Epithelial cell of prostate (primary cell): ENCODE measurements at places on chromosomes 13 and 19.

DNA sequence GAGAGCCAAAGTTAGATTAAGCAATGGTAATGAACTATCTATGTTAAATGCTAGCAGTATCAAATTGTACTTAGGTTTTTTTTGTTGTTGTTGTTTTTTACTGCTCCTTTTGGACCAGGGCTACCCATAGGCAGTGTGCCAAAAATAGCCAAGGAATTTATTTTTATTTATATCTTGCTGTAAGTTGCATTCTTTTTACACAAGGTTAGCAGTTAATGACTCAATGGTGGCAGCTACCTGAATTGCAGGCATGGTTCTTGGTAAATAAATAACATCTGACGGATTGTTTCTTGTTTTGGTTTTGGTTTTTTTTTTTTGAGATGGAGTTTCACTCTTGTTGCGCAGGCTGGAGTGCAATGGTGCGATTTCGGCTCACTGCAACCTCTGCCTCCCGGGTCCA is 194.8 kb upstream of the TSC22D1 start:
- DNase-seq, result no peak

- no peak for DNase-seq
Measured at GRCh38 chr13:113874579-113875428, 10.9 kb upstream of the GAS6 start.

GRCh38 chr13:104984296-104984818 is 1551.1 kb downstream of the EFNB2 start:
- no peak for DNase-seq

DNA sequence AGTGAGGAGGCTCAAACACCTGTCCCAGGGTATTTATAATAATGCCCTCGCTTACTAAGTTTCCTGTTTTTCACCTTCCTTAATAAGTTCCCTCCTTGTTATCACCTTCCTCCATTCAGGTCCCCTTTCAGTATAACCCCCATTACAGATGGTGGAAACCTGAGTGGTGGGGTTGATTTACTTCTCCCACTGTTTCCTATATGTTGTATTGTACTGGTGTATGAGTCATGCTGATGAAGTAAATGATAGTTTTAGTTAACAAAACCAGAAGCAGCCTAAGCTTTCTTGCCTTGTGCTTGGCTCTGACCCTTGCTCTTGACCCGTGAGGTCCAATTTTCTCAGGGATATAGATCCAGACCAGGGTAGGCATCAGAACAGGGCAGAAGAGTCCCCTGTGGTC is 22.3 kb upstream of the TNFSF11 start:
- DNase-seq, result no peak

DNA sequence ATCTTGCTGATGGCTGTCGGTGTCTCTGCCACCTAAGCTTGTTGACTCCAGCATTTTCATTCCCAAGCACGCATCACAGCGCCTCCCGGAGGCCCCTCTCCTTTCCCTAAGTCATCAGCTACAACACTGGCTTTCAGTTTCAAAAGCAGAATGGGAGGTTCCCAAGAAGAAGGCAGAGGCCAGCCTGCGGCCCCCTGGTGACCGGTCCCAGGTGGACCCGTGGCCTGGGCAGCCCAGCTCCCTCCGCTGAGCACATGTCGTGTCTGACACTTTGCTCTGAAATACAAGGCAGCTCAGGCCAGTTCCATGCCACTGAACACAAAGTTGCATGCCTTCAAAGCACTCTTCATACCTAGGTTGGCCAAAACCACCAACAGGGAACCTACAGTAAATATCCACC is 8.5 kb downstream of the MLLT1 start:
- DNase-seq, result no peak

DNA sequence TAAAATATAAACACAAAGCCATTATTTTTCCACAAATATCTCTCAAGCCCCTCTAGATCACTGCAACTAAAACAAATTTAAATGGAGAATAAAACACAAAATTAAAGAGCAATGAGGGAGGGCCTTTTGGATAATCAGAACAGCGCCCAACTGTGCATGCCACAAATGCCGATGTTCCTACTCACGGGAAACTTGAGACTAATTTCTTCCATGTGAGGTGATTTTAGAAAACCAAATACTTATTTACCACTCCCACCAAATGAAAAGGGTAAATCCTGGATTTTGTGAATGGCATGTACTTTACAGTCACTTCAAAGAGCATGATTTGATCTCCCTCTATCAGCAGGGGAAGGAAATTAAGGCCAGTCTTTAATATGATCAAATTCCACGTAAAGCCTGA is 74.8 kb downstream of the SLC7A1 start:
- no peak for DNase-seq

- no peak for DNase-seq
Measured at GRCh38 chr19:47022140-47022536, 2.5 kb downstream of the NPAS1 start.

DNA sequence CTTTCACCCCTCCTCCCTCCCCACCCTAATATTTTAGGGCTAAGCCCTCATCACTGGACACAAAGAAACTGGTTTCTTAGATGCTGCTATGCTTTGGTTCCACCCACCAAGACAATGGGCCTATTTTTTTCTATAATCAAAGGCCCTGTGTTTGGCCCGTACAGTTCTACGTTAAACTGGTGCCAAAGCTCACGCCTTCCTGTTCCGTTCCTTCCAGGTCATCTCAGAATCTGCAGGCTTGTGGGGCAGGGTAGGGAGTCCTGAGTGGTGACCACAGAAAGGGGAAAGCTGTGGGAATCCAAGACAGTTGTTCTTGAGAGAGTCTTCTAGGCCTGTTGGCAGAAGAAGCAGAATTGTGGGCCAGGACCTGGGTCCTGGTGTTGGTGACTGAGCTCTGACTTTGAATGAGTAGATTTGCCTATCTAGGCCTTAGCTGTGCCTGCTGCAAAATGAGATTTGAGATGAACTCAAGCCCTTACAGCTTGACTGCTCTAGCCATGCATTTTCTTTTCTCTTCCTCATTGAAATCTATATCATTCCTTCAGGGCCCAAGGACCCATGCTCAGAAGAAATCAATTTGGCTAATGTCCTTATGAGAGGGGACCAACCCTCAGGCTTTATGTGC is 19.1 kb upstream of the CXCL17 start:
- DNase-seq, result no peak

DNA sequence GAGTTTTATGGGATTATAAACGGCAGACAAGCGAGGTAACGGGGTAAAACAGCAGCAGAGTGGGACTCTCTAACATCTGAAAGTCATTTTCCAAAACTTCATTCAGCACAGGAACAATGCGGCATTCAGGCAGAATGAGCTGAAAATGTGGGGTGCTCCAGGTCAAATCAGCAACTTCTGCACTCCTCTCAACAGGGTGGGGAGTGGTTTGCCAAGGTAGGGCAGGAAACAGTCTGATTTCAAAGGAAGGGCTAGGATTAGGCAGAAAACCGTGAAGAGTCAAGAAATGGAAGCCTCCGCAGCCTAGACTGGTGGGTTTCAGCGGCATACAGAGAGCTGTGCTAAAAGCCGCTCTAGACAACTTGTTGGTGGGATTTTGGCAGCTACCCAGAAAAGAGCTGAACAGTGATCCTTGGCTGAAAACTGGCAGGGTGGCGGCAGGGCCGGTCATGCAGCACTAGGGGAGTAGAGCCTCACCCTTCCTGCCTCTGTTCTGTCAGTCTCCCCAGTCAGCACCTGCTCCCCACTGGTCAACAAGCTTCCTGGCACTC is 154.2 kb upstream of the KLF12 start:
- no peak for DNase-seq

- DNase-seq, result no peak
Measured at GRCh38 chr13:98672947-98673613, 79.4 kb downstream of the SLC15A1 start.

GRCh38 chr19:6217752-6218334 is 61.9 kb downstream of the MLLT1 start:
- DNase-seq, result no peak

GRCh38 chr19:55940306-55940705 is 7.3 kb upstream of the NLRP8 start:
- DNase-seq, result no peak

- DNase-seq, result no peak
Measured at GRCh38 chr13:37995092-37995491, 125.5 kb upstream of the TRPC4 start.

DNA sequence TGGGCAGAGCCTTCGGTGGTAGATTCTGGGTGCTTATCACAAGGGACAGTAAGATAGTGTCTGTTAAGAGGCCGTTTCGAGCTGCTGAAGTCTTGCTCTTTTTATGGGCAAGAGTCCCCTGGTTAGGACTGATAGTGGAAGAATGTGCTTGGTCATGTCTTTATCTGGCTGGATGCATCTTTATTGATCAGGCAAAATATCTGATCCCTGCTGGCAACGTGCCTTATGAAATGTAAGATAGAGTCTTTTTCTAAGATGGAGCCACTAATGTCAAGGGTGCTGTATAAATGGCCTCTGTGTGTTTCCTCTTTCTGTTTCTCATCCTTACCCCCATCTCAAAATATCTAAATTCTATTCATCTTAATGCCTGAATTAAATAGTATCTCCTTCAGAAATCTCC is 53.3 kb downstream of the MYO16 start:
- DNase-seq, result no peak

DNA sequence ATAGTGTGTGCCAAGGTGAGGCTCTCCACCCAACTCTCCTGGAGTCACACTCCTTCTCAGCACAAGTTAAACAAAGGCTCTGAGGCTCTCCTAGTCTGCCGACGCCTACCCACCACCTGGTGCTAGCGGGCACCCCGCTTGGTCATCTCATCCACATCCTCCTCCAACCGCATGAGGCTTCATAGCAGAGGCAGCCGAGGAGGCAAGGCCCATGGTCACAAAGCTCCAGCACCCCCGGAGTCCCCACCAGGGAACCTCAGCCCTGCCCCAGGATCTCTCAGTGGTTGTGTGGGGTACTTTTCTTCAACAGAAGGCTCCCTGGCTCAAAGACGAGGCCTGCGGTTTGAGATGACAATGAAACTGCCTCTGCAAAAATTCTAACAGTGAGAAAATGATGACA is 43.0 kb downstream of the STK24 start:
- DNase-seq, result no peak

GRCh38 chr13:50928659-50929462 is 19.3 kb downstream of the RNASEH2B start:
- DNase-seq, result no peak

- DNase-seq, result no peak
Measured at GRCh38 chr19:10049626-10050025, 36.3 kb downstream of the RDH8 start.

DNA sequence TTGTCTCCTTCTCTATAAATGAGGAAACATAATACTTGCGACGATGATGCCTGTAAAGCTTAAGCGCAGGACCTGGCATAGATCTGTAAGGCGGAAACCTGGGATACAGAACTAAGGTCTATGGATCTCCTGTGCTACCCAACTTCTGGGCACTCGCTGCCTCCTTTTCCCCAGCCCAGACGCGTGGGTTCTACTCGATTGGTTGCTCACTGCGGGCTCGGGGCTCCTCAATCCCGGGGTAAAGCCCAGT is 615 bp upstream of the PSMC4 start:
- no peak for DNase-seq

GRCh38 chr19:18232540-18233223 is 6.4 kb upstream of the PDE4C start:
- DNase-seq, result no peak

GRCh38 chr13:46478651-46479050 is 74.3 kb upstream of the LRCH1 start:
- no peak for DNase-seq

GRCh38 chr19:1847684-1848398 is 442 bp downstream of the REXO1 start:
- DNase-seq, result no peak

- no peak for DNase-seq
Measured at GRCh38 chr19:14346279-14346678, 35.0 kb upstream of the ADGRE5 start.

DNA sequence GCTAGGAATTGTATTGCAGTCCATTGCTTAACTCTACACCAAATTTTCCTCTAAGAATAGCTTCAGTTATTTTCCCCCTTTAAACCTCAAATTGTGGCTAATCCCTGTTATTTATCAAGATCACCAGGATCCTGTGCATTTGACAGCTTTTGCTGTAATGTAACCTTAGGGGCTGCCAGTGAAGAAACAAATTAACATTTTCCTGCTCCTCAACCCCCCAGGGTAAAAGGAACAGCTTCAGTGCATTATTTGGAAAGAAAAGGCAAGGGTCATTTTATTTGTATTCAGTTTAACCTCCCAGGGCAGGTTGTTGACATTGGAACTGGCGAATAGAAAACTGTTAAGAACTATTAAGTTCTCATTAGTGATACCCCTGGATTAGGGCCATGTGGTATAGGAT is 57.0 kb downstream of the PCDH20 start:
- DNase-seq, result no peak

GRCh38 chr19:13120817-13121216 is 2.8 kb downstream of the NACC1 start:
- DNase-seq, result no peak

- DNase-seq, result no peak
Measured at GRCh38 chr13:46343279-46343994, 43.6 kb downstream of the RUBCNL start.

DNA sequence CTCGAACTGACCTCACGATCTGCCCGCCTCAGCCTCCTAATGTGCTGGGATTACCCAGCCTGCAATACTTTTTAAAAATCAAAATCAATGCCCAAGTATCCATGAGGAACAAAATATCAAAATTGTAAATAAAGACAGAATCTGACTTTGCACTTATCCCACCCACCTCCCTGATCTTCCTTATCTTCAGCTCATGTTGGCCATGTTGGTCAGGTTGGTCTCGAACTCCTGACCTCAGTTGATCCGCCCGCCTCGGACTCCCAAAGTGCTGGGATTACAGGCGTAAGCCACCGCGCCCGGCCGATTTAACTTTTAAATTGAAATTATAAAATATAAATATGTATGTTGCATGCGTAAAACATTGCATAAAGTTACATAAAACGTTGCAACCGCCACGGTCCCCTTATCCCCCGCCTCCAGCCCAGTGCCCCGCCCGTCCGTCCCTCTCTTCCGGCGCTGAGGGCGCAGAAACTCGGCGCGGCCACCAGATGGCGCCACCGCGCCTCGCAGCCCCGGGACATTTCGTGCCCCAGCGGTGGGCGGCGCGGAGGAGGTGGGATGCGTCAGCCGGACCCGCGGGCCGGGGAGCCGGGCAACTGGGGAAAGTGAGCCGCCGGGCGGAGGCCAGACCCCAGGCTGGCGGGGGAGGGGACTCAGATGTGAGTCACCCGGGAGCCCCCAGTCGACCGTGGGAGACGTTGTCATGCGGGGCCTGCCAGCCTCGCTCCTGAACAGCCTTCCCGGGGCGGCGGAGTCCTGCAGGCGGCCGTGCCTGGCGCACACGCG is 1.5 kb upstream of the GADD45B start:
- no peak for DNase-seq

DNA sequence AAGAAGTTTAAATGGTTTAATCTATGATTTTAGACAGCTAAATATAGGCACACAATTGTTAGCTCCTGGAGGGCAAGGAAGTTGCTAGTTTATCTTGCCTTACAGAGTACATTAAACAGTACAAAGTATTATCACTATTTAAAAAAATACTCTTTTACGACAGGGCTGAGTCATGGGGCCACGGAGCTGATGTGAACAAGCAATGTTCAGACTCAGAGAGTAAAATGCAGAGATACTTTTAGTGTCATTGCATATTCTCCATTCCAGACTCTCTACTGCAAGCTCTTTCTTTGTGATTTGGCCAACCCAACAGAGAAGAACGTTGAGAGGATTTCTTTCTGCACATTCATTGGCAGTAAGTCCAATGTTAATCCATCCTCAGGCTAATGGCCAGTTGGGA is 352.4 kb downstream of the SPRY2 start:
- DNase-seq, result no peak

GRCh38 chr19:873084-873483 is 13.6 kb downstream of the CFD start:
- no peak for DNase-seq
